ENCODE measurements at places on chromosomes 1 and 21. TPM values are rescaled to one million over a fixed set of nuclear protein-coding genes. Genes with fewer than 3 reads are reported as not detected.

CGN gene
- 2.0 TPM for total RNA-seq

PDZK1IP1 gene
- 1.6 TPM for total RNA-seq

HSF2BP gene
- not detected for total RNA-seq

- no peak for DNase-seq
Measured at GRCh38 chr1:113103048-113103447, 30.1 kb downstream of the LRIG2 start.

DNA sequence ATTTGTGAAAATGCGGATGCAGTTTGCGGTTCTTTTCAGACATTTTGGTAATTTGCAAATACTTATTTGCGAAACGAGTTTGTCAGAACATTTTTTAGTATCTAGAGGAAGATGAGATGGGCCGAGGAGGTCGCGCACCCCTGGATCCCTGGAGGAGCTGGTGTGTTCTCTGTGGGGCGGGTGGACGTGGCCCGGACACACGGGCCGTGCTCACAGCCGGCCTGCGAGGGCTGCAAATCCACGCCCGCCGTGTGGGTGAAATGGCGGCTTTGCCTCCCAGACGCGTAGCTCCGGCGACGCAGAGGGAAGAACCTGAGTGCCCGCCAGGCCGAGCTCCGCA, 9.3 kb upstream of the TTLL10 start:
- no peak for DNase-seq

GRCh38 chr1:223203694-223204093, 60.6 kb upstream of the TLR5 start:
- no peak for DNase-seq

- DNase-seq = peak; percentile 94
Measured at GRCh38 chr1:156291226-156292061, 4.0 kb downstream of the GLMP start.

GRCh38 chr1:6101826-6102531, 56.3 kb downstream of the KCNAB2 start:
- no peak for DNase-seq

- DNase-seq = no peak
Measured at GRCh38 chr1:172980456-172980855, 70.3 kb downstream of the TNFSF18 start.
